ENCODE measurements at places on chromosomes 6 and 20. TPM values are rescaled to one million over a fixed set of nuclear protein-coding genes. Genes with fewer than 3 reads are reported as not detected.

- DNase-seq, result no peak
These were observed 253.8 kb upstream of the PRDM1 start for GRCh38 chr6:105832313-105832761.

The B3GAT2 gene
- 0.05 TPM for total RNA-seq

The EEF1A2 gene
- total RNA-seq, result 994 TPM

DNA sequence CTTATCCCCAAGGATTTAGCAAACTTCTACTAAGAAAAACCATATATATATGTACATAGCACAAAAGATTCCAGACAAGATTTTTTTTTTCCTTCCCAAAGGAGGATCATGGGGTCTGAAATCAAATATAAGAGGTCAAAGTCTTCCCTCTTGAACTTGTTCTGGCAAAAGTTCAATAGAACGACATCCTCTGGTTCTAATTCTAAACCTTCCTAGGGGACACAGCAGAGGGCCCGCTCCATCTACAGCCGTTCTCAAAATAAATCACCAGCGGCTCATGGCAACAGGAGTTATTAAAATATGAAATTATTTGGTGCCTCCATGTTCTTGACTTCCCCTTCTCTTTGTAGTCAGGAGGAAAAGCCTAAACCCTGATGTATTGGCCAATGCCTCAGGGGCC, 29.0 kb downstream of the ANKRD60 start:
- DNase-seq, result no peak

The SAYSD1 gene
- 13.6 TPM for total RNA-seq

DNA sequence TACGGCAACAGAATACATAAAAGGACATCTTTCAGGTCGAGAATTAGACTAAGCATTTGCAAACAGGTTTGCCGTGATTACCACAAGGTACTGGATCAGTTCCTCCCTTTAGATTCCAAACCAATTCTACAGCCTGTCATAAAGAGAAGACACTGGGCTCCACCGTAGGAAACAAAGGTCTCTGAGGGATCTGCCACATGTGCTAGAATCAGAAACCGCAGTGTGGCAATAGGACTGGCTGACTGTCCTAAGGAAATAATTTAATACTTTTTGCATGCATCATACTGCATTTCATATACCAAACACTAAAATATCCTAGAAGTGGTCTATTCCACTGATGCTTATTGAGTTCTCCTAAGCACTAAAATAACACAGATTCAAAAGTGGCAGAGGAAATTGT, 59.2 kb downstream of the POPDC3 start:
- DNase-seq, result no peak

The SIRT5 gene
- total RNA-seq, result 48.8 TPM

Measured in heart left ventricle (tissue), 16 donors.